ENCODE measurements at places on chromosomes 1 and 21.

DNA sequence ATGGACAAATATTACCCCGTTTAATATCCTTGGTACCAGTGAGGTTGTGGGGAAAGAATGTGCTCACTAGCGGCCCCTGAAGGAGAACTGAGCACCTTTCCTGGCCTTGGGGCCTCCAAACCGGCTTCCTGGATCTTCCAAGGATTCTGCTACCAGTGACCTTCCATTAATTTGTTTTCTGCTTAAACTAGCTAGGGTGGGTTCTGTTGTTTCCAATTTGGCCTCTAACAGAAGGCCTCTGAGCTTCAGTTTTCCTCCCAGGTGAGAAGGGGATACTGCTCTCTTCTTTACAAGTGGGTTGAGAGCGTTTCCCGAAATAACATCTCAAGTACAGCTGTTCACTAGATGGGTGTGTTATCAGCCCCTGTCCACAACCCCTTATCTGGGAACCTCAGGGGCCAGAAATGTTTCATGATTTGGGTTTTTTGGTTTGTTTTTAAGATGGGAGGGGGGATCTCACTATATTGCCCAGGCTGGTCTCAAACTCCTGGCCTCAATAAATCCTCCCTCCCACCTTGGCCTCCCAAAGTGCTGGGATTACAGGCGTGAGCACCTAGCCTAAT lies 16.9 kb upstream of the IFNGR2 start:
- no peak for DNase-seq

DNA sequence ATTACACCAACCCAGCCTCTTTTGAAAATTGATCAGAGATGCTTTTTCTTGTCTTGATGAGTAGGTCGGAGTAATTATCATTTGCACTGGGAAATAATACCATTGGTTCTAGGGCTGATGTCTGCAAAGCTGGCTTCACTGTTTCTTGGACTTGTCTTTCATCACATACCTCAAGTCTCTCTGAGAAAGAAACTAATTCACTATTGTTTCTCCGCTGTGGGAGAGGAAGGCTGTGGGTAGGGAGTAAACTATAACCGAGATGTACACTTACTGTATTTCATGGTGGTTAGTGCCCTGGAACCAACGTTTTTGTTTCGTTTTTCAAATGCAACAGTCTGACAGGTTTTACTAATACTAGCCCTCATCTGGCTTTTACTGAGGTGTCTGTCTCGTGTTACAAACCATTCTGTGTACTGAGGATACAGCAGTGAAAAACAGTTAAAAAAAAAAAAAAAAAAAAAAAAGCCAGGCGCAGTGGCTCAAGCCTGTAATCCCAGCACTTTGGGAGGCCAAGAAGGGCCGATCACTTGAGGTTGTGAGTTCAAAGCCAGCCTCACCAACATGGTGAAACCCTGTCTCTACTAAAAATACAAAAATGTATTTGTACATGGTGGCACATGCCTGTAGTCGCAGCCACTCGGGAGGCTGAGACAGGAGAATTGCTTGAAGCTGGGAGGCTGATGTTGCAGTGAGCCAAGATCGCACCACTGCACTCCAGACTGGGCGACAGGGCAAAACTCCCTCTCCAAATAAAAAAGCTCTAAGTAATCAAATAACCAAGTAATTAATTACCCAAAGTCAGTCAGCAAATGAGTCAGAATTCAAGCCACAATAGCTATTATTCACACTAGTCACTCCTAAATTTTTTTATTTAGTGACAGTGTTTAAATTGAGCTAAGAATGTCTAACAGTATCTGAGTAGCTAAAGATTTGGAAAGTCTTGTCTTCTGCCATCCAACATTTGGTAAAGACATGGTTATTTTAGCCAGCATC lies 23.3 kb downstream of the TOMM20 start:
- DNase-seq: no peak

GRCh38 chr1:168266644-168267186 lies 14.0 kb upstream of the TBX19 start:
- no peak for DNase-seq

GRCh38 chr1:10916991-10917390 lies 95.5 kb upstream of the TARDBP start:
- DNase-seq: no peak

DNA sequence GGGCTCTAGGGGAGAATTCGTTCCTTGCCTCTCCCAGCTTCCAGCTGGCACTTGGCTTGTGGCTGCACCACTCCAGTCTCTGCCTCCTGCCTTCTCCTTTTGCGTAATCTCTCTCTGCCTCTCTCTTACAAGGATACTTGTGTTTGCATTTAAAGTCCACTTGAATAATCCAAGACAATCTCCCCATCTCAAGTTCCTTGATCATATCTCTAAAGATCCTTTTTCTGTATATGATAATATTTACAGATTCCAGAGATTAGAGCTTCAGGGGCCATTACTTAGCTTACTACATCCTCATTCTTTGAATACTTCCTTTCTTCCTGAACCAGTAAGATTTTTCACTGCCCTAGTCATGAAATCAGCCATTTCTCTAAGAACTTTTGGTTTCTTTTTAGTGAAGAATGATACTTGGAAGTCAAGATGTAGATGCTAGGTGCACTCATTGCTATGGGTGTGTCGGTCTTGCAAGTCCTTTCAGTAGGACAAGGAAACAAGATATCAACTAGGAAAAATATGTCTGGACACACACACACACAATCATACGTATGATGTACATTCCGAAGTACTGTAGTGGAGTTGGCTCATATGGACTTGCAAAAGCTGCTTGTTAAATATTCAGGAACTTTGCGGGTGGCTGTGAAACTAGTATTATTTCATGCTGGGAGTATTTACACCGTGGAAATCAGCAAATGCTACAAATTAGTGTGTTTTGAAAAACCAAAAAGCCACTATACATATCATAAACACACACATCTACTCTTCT lies 20.8 kb upstream of the RLF start:
- DNase-seq: no peak
